ENCODE measurements at places on chromosomes 6 and 20.

DNA sequence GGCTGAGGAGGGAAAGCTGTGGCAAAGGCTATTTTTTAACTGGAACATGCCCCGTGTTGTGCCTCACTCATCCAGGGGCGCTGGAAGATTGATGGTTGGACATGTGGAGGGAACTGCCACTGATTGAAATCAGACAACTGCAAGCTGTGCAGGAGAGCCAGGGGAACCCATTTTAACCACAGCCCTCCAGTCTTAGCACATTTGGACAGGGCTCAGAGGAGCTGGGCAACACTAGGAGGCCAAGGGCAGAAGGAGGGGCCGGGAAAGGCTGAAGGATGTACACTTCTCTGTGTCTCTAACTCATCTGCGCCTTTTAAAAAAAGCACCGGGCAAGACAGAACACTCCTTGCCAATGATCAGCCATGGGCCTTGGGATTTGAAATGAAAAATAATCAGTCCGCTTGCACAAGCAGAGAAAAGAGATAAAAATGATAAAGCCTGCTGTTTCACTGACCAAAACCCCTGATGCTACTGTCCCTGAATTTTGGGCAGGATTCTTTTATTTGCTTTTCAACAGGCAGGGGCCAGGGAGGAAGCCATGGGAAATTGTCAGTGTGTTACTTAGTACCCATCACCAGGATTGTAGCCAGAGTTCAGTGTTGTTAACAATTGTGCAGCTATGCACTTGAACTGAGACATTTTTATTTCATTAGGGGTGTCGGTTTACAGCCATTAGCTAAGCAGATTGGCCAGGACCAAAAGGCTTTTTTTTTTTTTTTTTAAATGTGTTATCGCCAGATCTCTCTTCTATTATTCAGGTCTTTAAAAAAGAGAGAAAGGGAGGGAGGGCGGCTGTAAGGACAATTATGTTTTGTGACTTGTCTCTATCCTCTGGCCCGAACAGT, 109.3 kb upstream of the EYA4 start:
- no peak for DNase-seq

DNA sequence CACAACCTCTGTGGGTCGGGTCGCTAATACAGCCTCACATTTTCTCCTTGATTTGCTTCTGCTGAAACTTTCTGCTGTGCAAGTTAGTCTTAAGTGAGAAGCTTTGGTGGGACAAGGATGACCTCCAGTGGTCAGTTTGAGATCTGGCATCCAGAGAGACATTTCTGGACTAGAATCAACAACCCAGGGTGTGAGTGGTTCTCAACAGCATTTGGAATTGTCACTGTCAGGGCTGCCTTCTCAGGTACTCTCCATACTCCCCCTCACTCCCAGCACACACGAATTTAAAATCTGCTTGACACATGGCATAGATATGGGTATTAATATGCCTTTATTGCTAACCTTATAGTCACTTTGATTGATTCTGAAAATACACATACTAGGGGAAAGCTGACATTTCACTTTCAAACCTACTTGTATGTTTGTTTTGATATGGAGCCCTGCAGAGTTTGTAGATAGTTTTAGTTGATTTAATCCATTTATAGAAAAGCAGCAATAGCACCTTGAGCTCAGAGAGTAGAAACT, 13.2 kb downstream of the OTOR start:
- DNase-seq: no peak

DNA sequence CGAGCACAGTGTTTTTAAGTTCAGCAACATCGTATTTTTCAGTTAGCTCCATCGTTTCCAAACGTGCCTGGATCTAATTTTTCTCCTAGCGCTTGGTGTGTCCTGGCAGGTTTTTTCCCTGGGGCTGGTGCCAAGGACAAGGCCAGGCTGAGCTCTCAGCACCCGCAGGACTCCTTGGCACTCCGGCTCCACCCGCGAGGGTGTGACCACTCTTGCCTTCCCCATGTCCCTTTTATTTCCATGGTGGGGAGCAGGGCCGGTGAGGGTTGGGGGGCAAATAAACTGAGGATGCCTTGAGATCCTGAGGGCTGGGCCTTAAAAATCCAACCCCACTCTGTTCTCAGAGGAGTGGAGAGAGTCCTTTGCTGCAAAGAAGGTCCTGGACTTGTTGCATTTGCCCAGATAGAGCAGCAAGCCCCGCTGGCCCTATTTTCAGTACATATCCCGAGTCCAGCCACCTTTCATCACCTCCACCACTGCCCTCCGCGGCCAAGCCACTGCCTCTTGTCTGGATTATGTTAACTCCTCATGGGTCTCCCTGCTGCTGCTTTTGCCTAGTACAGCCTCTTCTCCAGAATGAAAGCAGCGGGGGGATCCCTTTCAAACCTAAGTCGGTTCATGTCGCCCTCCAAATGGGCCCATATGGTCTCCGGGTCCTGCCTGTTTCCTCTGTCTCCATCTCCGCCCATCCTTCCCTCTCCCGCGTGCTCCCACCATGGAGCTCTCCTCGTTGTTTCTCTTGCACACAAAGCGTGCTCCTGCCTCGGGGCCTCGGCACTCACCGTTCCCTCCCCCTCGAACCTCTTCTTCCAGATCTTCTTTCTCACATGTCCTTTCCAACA, 4.5 kb upstream of the RAB44 start:
- no peak for DNase-seq

DNA sequence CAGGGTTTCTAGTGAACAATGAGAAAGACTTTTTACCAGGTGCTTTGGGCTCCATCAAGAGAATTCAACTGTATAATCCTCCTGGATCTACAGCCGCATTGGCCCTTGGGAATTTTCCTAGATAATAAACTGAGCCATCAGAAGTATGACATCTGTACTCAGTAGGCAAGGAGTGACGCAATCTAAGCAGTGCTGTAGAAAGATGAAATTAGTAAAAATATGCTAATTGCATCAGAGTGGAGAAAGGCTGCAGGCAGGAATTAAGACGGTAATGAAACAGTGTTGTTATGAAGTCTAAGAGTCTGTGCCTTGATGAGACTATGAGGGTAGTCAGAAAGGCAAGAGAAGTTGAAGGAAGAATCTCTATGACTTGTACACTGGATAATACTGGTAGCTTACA, 507.9 kb upstream of the SOX4 start:
- no peak for DNase-seq

- DNase-seq: no peak
These were observed 71.4 kb upstream of the PRSS16 start for GRCh38 chr6:27176096-27176495.

GRCh38 chr20:35602851-35603495, 12.7 kb upstream of the SPAG4 start:
- DNase-seq: no peak

DNA sequence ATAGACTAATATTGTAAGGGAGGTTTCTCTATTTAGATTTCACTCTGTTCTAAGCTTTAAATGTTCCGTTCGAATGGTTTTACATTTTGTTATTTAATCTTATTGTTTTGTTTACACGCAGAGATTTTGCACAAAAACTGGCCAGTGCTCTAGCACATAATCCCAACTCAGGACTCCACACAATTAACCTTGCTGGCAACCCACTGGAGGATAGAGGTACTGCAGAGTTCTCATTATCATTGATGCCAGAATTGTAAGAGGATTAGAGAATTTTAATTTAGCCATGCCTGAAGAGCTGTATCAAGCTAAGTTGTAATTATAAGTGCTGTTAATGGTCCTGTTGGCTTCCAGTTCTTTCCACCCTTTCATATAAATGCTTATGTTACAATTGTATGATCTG, 179.7 kb upstream of the SCGN start:
- DNase-seq: no peak

GRCh38 chr6:166174031-166174430, 6.4 kb upstream of the TBXT start:
- DNase-seq: no peak

- no peak for DNase-seq
These were observed 3.3 kb downstream of the ANKRD6 start for GRCh38 chr6:89436226-89436625.

DNA sequence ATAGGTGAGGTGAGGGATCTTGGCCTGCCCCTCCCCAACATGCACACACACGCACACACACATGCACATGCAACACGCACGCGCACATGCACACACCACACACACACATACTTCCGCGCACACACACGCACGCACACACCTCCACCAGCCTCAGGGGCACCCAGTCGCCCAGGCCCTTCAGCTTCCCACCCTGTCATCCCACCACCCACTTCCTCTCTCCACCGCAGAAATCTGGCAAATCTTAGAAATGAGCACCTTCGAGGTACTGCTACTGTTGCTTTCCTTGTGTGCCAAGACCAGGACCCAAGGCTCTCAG, 1.2 kb downstream of the SPDEF start:
- DNase-seq: no peak

GRCh38 chr20:58233881-58234528, 5.6 kb upstream of the ANKRD60 start:
- no peak for DNase-seq

DNA sequence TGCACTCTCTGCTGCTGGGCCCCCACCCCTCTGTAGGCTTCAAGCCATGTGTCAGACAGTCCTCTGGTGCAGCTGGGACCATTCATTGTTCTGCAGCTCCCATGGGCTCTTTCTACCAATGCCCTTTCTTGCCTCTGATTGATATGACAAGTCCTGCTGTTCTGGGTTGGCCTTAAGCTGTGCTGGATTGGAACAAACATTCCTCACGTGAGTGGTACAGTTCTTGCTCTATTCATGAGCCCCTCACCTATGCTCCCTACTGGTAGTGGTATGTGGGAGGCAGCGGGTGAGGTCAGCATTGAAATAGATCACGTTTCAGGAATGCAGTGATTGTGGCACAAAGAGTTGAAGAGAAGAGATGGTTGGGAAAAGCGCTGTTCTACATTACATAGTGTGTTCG, 48.8 kb upstream of the RALY start:
- no peak for DNase-seq

DNA sequence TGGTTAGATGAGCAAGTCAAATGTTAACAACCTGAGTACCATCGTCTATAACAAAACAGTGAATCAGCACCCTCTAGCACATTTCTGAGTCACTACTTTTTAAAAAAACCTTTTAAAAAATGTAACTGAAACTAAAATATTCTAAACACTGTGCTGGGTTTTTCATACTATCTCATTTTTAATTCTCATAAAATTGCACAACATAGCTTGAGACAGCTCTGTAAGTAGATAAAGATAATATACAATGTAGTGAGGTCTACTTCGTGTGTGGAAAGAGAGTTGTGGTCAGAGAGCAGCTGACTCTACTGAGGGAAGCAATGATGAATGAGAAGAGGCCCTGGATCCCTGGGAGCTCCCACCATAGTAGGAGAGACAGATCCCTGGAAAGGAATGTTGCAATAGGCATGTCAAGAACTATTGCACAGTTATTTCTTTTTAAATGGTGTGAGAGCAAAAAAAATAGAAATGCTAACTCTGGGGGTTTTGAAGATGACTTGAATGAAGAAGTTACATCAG, 13.6 kb upstream of the CALHM6 start:
- no peak for DNase-seq

- no peak for DNase-seq
These were observed 102.0 kb downstream of the POPDC3 start for GRCh38 chr6:105077596-105078385.

DNA sequence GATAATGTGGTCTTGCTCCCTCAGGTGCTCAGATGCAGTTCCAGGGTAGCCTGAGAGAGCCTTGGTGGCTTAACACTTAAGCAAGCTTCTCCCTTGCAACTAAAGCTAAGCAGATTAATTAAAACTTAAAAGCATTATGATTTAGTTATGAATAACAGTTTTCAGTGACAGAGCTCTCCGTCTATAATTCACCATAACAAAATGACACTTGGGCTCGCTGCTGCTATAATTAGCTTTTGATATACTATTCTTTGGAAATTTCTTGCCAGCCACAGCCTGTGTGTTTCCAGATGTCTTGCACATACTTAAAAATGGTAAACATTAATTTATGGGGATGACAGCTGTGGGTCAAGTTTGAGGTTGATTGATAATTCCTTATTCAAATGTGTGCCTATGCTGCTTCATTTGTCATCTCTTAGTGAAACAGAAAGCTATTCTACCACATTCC, 380.5 kb downstream of the TFAP2B start:
- no peak for DNase-seq

GRCh38 chr20:58131151-58131550, 97.3 kb downstream of the ANKRD60 start:
- DNase-seq: no peak
